ENCODE measurements at places on chromosomes 12 and 14.
A peak's percentile ranks its signal among the peaks of the same experiment; 100 is the strongest.

DNA sequence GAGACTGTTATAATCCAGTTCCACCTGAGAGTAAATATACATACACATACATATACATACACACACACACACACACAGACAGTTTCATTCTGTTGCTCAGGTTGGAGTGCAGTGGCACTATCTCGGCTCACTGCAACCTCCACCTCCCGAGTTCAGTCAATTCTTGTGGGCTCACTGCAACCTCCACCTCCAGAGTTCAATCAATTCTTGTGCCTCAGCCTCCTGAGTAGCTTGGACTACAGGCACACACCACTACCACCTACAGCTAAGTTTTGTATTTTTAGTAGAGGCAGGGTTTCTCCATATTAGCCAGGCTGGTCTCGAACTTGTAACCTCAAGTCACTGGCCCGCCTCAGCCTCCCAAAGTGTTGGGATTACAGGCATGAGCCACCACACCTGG, 8.9 kb upstream of the PHLDA1 start:
- no peak for DNase-seq

GRCh38 chr14:34496679-34497513, 34.9 kb upstream of the SPTSSA start:
- no peak for DNase-seq

- no peak for DNase-seq
Observed at GRCh38 chr12:65510584-65511050, 232.1 kb downstream of the MSRB3 start.

DNA sequence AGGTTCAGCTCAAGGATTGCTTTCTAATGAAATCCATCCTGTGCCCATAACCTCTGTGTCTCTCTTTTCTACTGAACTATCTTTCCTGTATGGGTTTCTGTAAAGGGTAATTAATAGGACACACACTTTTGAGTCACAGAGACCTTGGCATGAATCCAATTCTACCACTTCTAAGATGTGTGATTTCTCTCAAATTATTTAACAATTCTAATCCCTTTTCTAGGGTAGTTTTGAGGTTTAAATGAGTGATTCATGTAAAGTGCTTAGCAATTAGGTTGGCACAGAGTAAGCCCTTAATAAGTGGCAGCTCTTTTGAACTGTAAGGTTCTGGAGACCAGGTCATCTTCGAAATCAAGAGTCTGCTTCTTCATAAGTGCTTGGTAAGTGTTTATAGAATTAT, 202.7 kb downstream of the RASSF9 start:
- no peak for DNase-seq

GRCh38 chr14:67705211-67705610, 3.5 kb downstream of the RDH12 start:
- no peak for DNase-seq

GRCh38 chr12:4119157-4119761, 154.3 kb upstream of the CCND2 start:
- DNase-seq, result no peak

- DNase-seq, result no peak
Observed at GRCh38 chr12:65911321-65911720, 87.0 kb downstream of the HMGA2 start.

GRCh38 chr14:53715193-53715721, 241.4 kb downstream of the BMP4 start:
- no peak for DNase-seq

GRCh38 chr12:93609281-93610192, 37.1 kb downstream of the SOCS2 start:
- no peak for DNase-seq

DNA sequence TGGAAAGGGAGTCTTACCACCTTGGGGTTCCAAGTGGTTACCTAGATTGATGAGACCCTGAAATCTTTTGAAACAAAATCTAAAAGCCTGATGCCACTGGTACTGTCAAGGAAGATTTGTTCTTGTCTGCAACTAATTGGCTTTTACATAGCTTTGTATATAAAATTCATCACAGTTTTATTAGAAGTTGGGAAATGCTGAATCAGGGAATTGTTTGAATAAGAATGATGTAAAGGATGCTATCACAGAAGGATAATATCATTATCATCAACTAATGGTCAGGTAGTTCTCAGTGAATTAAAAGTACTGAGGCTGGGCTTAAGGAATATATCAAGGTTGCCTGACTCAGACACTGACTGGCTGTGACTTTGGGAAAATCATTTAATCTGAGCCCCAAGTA, 248.3 kb upstream of the STXBP6 start:
- no peak for DNase-seq

DNA sequence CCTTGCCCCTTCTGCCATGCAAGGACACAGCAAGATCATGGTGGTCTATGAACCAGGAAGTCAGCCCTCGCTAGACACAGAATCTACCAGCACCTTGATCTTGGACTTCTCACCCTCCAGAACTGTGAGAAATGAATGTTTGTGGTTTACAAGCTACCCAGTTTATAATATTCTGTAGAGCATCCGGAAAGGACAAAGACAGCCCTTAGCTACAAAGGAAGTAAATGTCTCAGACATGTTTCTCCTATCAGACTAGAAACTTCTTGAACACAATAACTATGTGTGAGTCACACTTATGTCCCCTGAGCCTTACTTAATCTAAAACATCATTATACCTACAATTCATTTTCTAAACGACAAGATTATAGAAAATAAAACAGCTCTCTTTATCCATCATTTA, 176.7 kb downstream of the KLHL28 start:
- DNase-seq, result no peak

DNA sequence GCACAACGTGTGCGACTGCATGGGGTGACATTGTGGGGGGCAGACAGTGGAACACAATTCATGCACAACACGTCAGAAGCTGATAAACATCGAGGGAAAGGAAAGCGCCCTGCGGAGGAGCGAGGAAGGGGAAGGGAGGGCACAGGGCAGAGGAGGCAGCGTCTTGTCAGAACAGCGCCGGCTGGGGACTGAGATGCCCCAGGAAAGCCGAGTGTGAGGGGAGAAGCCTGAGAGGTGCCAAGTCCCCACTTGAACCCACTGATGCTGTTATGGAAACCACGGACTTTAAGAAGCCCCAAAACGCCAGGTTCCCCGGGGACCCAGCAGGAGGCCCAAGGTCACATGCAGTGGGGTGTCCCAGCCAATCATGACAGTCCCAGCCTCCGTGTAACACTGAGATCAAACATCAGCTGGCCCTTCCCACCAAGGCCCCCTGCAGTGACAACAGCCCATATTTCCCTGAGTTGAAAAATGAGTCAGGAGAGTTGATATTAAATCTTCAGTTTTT, 70.0 kb downstream of the GALNT9 start:
- DNase-seq, result no peak

GRCh38 chr12:31431721-31432240, 105.8 kb upstream of the SINHCAF start:
- DNase-seq, result no peak

DNA sequence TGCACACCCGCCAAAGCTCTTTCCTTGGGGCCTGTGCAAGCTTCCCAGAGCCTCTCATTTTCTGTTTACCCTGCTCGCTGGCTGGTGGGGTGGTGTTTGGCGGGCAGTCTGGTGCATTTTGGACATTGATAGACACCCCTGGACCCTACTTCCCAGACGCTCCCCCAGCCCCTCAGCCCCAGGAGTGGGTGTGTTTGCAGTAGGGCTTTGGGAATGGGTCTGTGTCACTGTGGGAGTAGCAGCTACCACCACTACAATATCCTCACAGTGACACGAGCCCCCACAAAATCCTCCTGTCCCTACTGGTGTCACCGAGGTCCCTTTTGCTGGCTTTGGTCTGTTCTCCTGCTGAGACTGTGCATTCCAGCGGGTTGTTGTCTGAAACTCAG, 371.3 kb downstream of the TMEM121 start:
- DNase-seq, result no peak

GRCh38 chr12:92143686-92144630, 1.7 kb downstream of the BTG1 start:
- peak; percentile 68 for DNase-seq

GRCh38 chr14:36690311-36691040, 28.8 kb downstream of the PAX9 start:
- no peak for DNase-seq

- no peak for DNase-seq
Observed at GRCh38 chr14:101037021-101037817, 133.7 kb upstream of the RTL1 start.

DNA sequence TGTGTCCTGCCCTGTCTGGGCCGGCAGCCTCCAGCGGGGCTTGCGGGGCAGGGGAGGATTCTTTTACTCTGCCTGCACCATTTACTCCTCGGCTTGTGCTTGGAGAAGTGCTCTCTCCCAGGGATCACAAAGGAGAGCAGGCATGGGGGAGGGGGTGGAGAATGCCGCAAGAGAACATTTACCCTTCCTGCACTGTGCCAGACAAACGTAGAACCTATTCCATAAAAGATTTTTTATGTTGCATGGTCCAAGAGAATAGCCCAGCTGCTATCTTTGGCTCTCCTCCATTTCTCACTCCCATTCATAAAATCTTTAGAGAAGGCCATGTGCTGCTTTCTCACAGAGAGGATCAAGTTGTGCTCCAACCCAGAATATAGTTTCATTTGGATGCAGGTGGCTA, 159.4 kb downstream of the SPTSSA start:
- no peak for DNase-seq

DNA sequence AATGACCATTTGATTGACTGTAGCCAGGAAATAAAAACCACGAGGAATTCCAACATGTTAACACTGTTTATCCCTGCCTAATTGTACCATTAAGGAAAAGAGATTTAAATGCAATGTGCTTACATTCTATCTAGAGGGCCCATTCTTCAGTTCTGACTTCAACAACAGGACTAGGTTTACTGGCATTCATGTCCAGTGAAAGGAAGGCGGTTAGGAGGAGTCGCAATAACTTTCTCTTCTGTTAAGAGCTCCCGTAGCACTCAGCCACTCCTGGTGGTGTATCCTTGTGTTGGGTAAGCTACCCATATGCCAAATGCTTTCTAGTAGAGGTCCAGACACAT, 154.7 kb downstream of the STXBP6 start:
- DNase-seq, result no peak

GRCh38 chr12:118052324-118053070, 8.5 kb downstream of the WSB2 start:
- DNase-seq, result no peak

- no peak for DNase-seq
Observed at GRCh38 chr12:40168868-40169267, 55.9 kb upstream of the LRRK2 start.

- no peak for DNase-seq
Observed at GRCh38 chr14:23930742-23931141, 22.8 kb upstream of the DHRS4 start.

- DNase-seq, result no peak
Observed at GRCh38 chr14:79089576-79089975, 919.4 kb downstream of the NRXN3 start.

GRCh38 chr12:59808317-59808910, 212.6 kb downstream of the SLC16A7 start:
- DNase-seq, result no peak

DNA sequence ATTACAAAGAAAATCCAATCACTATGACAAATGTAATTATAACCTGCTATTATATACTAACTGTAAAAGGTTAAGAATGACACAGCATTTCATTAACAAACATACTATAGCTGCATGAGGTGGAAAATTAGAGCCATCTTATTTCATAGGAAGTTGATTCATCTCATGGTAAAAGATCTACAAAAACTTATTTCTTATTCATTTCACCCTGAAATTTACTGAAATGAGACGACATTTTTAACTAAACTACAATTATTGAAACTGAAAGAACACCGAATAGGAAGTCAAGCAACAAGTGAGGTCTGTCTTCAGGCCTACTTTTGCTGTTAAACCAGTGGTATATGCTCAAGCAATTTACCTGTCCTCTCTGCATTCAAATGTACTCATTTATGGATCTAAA, 87.2 kb downstream of the CEP83 start:
- DNase-seq, result no peak

DNA sequence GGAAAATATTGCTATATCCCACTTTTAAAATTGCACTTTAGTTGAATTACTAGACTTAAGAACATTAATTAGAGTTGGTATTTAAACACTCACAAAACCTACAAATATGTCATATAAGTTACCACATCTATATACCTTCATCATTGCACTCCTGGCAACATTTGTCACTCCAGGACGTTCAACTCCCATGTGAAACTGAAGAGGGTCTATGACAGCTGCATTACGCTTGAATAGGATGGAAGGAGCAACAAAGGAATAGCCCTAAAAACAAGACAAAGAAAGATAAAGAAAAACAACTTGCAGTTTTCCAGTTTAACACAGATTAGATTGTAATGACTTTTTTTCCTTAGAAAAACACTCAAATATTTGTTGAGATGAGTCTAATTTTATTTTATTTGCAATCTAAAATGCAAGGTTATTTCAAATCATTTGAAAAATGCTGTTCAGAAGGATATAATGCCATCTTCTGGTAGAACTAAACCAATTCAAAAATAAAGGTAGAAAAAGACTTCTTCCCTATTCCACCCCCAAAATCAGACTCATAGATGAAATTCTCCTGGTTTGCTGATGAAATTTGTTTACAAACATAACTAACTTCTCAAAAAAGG, 84.3 kb upstream of the TTC7B start:
- no peak for DNase-seq

GRCh38 chr12:67827820-67828383, 161.3 kb upstream of the IFNG-AS1 start:
- DNase-seq, result no peak

DNA sequence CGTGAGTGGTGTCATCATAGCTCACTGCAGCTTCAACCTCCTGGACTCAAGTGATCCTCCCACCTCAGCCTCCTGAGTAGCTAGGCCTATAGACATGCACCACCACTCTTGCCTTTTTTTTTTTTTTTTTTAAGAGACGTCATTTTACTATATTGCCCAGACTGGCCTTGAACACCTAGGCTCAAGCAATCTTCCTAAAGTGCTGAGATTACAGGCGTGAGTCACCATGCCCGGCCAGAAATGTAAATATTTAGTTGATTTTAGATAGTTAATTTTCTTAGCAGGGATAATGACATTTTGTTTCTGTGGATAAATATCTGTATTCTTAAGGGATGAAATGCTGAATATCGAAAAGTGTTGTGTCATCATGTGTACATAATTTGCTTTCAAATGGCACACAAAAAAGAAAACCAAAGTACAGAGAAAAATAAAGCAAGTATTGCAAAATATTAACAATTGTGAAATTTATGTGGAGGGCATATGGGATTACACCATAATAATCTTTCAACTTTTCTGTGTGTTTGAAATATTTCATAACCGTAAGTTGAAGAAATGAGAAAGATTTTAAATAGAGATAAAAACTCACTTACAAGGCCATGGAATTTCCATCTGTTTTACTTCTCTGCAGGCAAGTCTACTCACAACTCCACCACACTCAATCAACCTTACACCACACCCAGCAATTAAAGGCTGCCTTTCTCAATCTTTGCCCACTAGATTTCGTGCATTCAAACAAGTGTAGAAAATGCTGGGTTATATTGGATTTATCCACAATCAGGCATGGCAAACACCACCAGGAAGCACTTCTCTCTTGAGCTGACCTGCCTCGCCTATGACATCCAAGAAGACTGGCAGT, 93.7 kb downstream of the SPTSSA start:
- no peak for DNase-seq

- no peak for DNase-seq
Observed at GRCh38 chr14:95523815-95524448, 7.5 kb upstream of the SYNE3 start.

Measured in activated CD4-positive, alpha-beta T cell treated with anti-CD3 and anti-CD28 coated beads, Interleukin-2, amount 50 U/mL, for 1 hour (primary cell).